ENCODE measurements at places on chromosomes 4 and X.
A peak's percentile ranks its signal among the peaks of the same experiment; 100 is the strongest.

- DNase-seq, result no peak
Measured at GRCh38 chrX:41234962-41235361, 99.0 kb upstream of the DDX3X start.

- DNase-seq, result no peak
Measured at GRCh38 chrX:16212436-16212835, 45.2 kb downstream of the MAGEB17 start.

GRCh38 chr4:3111461-3111860 lies 37.0 kb downstream of the HTT start:
- DNase-seq, result no peak

GRCh38 chr4:47914926-47915237 lies 499 bp upstream of the NFXL1 start:
- no peak for DNase-seq

DNA sequence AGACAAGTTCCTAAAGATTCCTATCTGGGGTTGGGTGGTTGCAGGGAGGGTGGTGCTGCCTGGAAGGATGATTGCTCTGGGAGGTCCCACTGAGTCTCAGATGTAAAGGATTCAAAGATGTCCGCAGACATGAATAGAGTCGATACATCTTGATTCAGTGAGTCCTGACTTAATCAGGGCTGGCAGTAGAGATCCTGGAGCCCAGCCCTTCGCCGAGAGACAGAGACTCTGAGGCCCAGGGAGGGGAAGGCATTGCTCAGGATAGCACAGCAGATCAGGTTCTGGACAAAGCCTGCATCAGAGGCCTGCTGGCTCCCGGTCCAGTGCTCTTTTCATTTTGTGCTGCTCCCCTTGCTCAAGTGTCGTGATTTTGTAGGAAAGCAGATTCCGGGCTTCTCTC lies 21.7 kb downstream of the PJA1 start:
- DNase-seq, result no peak

DNA sequence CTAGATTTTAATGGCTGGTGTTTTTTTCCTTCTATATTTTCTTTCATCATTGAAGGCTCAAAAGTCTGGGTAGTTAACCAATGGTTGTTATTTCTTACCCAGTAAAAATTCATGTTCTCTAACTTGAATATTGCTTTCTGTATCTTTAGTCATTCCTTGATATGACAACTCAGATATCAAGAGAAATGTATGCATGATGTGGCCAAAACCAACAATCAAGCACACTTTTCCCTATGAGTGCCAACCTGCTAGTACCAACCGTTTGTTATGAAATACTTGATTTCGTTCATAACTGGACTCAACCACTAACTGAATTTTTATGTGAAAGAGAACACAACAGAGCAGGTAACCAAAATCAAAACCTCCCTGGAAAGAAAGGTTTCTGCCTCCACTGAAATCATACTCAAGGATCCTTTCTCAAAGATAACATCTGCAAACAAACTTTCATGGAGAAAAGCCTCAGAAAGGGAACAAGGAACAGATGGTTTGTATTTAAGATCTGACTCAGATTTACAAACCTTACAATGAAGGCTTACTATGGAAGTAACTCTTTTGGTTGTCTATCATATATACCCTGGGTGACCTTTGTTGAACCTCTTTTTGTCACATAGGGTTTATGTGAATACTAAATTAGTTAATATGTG lies 8.3 kb upstream of the VEGFC start:
- no peak for DNase-seq

DNA sequence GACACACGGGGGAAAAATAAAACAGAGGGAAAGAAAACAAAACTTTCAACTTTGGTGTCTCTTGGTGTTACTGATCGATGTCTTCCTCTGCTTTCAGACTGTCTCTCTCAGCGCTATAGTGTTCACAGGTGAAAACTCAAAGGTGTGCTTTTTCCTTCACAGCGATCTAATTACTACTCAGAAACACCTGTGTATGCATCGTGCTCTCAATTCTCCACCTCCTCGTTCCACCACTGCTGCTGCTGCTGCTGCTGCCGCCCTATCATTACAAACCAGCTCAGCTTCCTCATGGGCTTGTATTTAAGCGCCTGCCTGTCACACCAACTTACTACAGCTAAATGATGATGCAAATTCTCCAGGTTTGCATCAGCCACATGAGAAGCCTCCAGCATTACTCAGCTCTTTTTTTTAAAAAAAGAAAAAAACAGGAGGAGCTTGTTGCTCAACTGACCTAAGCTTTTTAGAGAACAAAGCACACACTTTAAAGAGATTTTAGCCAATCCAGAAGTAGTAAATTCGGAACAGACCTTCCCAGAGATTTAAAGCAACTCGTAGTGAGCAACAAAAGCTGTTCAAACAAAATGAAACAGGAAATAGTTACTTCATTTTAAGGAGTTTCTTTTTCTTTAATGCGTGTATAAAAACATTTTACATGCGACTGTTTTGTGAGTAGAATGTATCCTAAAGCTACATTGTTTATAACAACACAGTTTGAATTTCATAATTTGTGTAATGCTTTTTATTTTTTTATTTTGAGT lies at the start of gene SLC7A11:
Gene SLC7A11 (minus strand): TSS at position 274 of the 758 bp plus-strand sequence. CDS start 280 bp downstream, outside the sequence.
- DNase-seq, result peak; percentile 15

GRCh38 chrX:670645-671044 lies 40.1 kb downstream of the SHOX start:
- no peak for DNase-seq

- DNase-seq, result no peak
Measured at GRCh38 chr4:17358241-17358640, 153.6 kb downstream of the QDPR start.

DNA sequence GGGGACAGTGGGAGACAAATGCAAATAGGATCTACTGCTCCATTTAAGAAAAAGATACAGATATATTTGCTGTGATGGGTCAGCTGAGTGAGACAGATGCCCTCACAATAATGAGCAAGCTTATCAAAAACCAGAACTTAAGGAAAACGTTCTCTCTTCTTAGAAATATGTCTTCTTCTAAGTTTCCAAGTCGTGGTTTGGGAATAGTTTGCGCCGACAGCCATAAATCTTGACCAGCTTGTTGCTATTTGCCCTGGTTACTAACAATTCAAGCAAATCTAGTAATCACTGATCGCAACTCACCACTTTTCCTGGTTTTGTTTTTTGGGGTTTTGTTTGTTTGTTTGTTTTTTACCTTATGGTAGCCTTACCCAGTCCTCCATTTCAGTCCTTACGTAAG lies 67.6 kb upstream of the GUCY1A1 start:
- DNase-seq, result no peak

GRCh38 chr4:34193451-34194154 lies 2050.7 kb downstream of the ARAP2 start:
- DNase-seq, result no peak

- no peak for DNase-seq
Measured at GRCh38 chr4:11700751-11701226, 272.1 kb upstream of the HS3ST1 start.

DNA sequence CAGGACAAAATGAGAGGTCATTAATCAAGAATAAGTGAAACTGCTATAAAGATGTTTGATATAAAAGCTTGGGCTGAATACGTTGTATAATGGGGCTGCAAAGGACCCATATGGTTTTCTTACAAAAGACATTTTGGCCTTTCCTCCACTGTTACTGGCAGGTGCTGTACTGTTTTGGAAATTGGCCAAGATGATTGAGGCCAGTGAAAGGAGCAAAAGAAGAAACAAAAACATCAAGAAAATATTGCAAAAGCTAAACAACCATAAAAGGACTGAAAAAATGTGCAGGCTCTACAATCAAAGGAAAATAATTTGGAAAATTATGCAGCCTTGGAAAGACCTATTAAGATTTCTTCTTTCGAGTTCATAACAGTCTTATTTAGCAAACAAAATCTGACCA lies 222.2 kb upstream of the PPP1R2C start:
- DNase-seq, result no peak

GRCh38 chrX:134715930-134716619 lies 57.8 kb upstream of the PLAC1 start:
- DNase-seq, result no peak

- no peak for DNase-seq
Measured at GRCh38 chrX:77431227-77431626, 16.0 kb upstream of the FGF16 start.

DNA sequence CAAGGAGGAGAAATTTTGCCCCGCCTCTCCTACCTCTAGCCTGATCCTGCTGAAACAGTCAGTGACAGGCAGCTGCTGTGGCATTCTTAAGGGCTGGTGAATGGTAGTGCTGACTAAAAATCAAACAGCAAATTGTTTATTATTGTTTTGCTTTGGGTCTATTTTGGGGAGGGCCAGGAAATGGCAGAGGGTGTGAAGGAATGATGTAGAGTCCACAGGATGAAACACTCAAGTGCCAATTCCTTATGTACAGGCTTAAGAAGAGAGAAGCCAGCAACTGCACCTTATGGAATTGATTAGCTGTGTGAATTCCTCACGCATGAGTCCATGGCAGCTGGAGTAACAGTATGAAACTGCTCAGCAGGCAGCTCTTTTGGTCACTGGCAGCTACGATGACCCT lies 39.7 kb downstream of the VEGFC start:
- DNase-seq, result no peak

DNA sequence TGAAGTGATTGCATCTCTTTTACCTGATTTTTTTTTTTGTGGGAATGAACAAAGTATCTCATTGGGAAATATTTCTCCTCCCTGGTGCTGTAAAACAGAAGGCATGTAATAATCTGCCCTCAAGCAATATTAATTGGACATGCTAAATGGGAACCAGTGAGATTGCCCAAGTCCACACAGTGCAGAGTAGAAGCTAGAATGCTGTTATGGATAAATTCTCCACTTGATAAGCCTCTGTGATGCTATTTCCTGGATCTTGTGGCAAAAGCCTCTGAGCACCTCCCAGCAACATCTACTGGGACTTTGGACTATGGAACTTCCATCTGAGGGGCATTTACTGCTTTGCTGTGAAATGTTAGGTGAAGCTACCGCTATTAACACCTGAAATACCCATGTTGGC lies 46.9 kb upstream of the YTHDC1 start:
- no peak for DNase-seq

DNA sequence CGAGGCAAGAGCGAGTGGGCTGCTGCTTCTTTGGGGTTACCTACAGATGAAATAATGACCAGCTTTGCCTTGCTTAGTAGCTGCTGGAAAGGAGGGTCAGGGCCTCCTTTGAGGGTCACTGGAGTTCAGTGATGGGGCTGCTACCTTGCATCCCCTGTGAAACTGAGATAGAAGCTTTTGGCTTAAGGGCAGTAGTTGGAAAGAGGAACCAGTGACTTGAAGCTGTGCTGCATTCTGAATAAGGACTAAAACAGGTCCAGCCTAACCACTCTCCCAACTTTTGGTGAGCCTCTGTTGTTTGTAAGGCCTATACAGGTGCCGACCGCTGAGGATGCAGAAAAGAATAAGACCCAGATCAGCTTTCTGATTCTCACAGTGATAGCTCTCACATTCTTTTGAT lies 41.2 kb downstream of the RASL11B start:
- DNase-seq, result no peak

GRCh38 chr4:168019019-168019651 lies 73.2 kb upstream of the ANXA10 start:
- DNase-seq, result no peak

GRCh38 chrX:111102636-111103035 lies 6.6 kb downstream of the PAK3 start:
- no peak for DNase-seq

- no peak for DNase-seq
Measured at GRCh38 chr4:110498420-110498819, 22.5 kb downstream of the ENPEP start.

GRCh38 chr4:140427106-140427918 lies at the start of gene CLGN:
CLGN (minus strand) TSS chr4:140427648; CDS start chr4:140413078, 14,570 bp downstream.
- DNase-seq, result peak; percentile 35

DNA sequence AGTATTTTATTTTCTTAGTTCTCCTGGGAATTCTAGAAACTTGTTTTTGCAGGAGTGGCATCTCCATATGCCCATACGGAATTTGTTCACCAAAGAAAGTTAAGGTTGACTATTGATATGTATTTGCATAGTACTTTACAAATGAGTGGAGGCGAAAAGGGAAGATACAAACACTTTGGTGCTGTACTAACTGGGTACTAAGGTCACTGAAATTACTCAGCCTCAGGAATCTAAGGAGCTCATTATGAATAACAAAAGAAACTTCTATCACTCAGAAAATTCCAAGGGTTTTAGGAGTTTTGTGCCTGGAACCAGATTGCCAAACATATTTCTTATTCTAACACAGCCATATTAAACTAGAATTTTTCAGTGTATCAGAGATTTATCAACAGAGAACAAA lies 27.4 kb upstream of the TMPRSS11B start:
- DNase-seq, result no peak

GRCh38 chr4:173288698-173289352 lies 45.3 kb downstream of the HMGB2 start:
- DNase-seq, result no peak

- no peak for DNase-seq
Measured at GRCh38 chr4:187174749-187175148, 451.1 kb upstream of the FAT1 start.

- DNase-seq, result no peak
Measured at GRCh38 chrX:44343412-44344141, at the start of gene EFHC2. EFHC2 (minus strand) TSS chrX:44343672; CDS start chrX:44343588, 84 bp downstream.

DNA sequence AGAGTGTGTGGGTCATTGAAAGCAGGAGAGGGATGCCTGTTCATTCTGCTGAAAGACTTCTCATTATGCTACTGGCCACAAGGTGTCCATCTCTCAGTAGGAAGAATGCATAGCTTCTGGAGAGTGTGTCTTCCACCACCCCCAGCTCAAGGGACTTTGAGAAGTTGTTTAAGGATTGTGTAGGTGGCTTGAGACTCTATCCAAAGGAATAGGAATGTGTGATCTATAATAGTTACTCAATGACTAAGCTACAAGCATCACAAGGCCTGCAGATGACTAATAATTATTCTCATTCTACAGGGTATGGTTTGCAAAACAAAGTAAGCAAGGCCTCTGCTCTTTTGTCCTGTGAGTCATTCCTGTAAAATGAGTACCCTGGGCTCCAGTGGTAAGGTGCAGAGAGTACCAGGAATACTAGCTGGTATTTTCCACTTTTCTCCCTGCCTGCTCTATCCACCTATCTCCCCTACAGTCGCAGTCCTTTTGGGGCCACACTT lies 279.8 kb upstream of the BOD1L1 start:
- DNase-seq, result no peak

GRCh38 chr4:30866346-30866745 lies 146.2 kb downstream of the PCDH7 start:
- no peak for DNase-seq

- no peak for DNase-seq
Measured at GRCh38 chr4:123104310-123105025, 182.1 kb upstream of the NUDT6 start.

DNA sequence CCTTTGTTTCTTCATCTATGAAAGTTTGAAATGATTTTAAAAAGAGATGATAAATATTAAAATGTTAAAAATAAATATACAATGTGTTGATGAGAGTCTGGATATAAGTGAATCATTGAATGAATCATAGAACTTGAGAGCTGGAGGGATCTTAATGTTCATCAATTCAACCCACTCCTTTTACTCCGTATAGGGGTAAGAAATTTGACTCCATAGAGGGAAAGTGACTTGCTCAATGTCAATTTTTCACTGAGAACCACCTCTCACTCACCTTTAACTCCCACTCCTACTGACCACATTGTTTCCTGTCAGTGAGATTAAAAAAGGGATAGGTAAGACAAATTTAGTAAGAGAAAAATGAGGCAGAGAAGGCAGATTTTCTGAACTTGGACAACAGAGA lies 557.2 kb upstream of the GRIA3 start:
- DNase-seq, result no peak
